NCI-H2171 (cell line): ENCODE measurements at places on chromosomes 16 and 17.

DNA sequence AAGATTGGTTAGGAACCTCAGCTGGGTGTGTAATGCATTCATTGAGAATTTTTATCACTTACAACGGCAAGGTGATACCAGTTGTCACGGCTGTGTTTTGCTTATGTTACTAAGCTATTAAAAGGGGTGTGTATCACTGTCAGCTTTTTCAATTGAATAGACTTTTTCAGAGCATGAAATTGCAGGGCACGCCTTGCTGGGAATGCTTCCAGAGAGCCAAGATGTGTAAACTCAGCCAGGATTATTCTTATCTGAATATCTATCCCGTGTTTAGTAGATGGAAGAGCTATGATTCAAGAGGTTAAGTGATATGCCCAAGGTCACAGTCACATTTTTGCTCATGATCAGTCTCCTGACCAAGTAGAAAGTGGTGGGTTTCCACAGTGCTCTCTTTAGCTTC lies 6.6 kb upstream of the TEKT3 start:
- no peak for DNase-seq

- no peak for DNase-seq
Observed at GRCh38 chr16:13083681-13084080, 182.3 kb downstream of the SHISA9 start.

- DNase-seq, result no peak
Observed at GRCh38 chr17:62823111-62823893, 15.2 kb upstream of the MARCHF10 start.

GRCh38 chr16:21156767-21157467 lies 1.6 kb upstream of the LDAF1 start:
- peak; percentile 18 for DNase-seq

- DNase-seq, result peak; percentile 29
Observed at GRCh38 chr16:56108724-56109123, 82.6 kb upstream of the GNAO1 start.

- no peak for DNase-seq
Observed at GRCh38 chr17:4195306-4195705, 52.3 kb downstream of the CYB5D2 start.

- DNase-seq, result no peak
Observed at GRCh38 chr16:88700636-88701482, 5.3 kb downstream of the RNF166 start.

- no peak for DNase-seq
Observed at GRCh38 chr16:51540259-51540658, 389.2 kb upstream of the SALL1 start.

DNA sequence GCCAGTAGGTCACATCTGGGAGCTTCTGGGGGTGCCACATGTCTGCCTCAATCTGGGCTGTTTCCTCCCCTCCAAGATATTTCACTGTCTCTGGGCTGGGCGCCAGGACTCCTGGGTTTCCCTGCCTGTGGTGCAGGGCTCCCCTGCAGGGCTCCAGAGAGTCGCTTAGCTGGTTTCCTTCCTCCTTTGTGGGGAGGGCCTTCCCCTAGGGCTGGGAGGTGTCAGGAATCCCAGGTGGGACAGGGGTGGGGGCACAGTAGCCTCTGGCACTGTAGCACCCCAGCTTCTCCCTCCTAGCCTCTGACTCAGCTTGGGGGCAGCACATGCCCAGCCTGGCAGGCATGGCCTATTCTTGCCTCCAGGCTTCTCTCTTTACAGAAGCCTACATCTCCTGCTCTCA lies 2.6 kb downstream of the RARA start:
- DNase-seq, result peak; percentile 35

GRCh38 chr17:43616421-43616820 lies 45.3 kb downstream of the MEOX1 start:
- no peak for DNase-seq

DNA sequence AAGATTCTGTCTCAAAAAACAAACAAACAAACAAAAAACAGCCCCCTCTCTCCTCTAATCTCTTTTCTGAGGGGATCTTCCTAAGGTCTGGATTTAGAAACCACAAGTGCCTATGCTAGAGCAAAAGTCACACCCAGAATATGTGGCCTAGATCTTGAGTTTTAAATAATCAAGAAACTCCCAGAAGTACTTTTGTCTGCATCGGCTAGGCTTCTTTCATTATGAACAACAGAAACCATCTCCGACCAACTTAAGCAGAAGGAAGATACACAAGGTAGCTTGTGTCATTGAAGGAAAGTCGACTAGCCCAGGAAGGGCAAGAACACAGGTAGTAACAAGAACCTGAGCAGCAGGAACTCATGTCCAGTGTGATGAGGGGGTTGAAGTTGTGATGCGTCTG lies 73.9 kb upstream of the KIFC3 start:
- no peak for DNase-seq

GRCh38 chr17:16003841-16004240 lies 4.2 kb downstream of the TTC19 start:
- DNase-seq, result no peak

DNA sequence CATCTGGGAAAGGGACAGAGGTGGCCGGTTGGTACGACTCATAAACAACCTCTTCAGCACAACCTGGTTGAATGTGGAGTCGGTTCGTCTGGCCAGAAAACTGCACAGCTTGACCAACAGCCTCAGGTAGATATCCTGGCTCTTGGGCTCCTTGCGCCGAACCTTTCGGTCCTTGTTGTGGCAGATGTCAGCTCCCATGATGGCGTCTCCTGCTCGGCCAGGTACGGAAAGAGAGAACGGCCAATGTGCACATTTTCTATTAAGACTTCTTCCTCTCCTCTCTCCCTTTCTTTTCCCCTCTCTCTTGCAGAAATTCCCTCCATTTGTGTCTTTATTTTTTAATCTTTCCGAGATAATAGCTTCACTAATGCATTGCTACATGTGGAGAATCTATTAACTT lies 41.8 kb upstream of the CNTNAP4 start:
- DNase-seq, result no peak

GRCh38 chr17:8222380-8222629 lies 11.9 kb upstream of the AURKB start:
- DNase-seq, result no peak

DNA sequence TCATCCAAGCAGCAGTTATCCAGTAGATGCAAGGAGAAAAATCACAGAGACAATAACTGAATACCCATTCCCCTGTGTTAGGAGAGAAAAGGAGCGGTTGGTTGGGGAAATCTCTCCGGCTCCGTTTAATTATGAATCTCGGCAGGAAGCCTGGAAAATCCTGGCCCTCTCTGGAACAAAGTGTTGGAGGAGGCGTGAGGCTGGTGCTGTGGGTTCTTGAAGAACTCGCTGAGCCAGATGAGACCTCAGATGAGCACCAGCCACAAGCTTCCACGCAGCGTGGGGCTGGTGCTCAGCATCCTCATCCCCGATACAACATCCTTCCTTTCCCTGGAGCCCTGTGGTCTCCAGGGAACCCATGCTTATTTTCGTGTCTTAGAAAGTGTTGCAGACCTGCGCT lies 39.7 kb downstream of the CACNG4 start:
- no peak for DNase-seq

- DNase-seq, result no peak
Observed at GRCh38 chr16:69513180-69513966, 52.4 kb upstream of the NFAT5 start.

- no peak for DNase-seq
Observed at GRCh38 chr17:27475981-27476895, 20.0 kb downstream of the KSR1 start.

DNA sequence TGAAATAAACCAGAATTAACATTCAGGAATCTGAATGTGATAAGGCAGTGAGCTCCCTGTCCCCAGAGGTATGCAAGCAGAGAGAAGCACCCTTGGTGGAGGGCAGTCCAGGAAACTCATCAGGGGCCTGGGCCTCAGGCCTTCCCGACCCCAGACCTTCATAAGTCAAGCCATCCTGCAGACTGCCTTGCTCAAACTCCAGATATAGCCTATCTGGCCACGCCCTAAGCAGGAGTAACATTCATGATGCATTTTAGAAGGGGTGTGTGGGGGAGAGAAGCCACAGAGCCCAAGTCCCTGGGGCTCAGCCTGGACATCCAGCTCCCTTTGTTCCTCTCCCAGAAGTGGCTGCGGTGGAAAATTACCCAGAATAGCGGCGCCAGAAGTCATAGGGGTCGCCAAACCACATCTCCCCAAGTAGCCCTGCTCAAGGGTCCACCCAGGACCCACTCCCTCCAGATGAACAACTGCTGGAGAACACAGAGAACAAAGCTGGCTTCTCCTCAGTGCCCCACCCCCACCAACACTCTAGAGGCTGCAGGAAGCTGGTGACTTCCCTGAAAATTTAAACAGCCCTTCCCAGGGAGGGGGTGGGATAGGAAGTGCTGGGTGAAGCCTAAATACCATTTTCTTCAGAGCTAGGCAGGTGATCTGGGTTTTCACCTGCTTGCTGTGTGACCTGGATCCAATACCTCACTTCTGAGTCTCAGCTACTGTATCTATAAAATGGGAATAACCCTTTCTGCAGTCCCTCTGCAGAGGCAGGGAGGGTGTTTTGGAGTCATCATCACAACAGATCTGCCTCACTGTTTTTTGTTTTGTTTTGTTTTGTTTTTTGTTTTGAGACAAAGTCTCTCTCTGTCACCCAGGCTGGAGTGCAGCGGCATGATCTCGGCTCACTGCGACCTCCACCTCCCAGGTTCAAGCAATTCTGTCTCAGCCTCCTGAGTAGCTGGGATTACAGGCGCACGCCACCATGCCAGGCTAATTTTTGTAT lies 1.5 kb upstream of the SREBF1 start:
- DNase-seq, result peak; percentile 21

GRCh38 chr17:4258867-4259266 lies 4.9 kb downstream of the ANKFY1 start:
- no peak for DNase-seq

DNA sequence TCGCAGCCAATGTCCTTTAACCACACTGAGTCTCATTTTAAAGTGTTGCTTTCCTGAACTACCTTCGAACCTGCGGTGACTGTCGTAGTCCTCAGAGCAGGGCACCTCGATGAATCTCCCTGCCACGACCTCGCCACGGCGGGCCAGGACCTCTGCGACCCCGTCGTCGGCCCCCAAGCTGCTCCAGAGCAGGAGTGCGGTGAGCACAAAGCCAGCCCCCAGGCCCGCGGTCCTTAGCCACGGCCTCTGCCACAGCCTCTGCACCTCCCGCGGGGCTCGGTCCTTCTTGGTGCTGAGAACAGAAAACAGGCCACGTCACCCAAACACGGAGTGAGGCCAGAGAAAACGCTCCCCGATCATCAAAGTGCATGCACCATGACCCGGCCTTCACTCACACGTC lies 2.8 kb upstream of the HEXD start:
- DNase-seq, result no peak

DNA sequence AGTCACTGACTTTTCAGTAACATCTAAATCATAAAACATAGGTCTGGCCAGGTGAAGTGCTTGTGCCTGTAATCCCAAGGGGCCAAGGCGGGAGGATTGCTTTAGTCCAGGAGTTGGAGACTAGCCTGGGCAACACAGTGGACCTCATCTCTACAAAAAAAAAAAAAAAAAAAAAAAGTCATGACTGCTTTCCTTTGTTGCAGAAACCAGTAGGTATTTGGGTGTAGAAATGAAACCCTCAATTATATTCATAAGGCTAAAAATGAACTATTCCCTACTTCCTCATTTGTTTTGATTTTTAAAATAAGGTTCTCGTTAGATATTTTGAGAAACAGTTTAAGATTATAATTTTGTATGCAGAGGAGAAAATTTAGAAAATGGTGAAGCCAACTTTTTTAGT lies 26.0 kb downstream of the PITPNC1 start:
- DNase-seq, result no peak

DNA sequence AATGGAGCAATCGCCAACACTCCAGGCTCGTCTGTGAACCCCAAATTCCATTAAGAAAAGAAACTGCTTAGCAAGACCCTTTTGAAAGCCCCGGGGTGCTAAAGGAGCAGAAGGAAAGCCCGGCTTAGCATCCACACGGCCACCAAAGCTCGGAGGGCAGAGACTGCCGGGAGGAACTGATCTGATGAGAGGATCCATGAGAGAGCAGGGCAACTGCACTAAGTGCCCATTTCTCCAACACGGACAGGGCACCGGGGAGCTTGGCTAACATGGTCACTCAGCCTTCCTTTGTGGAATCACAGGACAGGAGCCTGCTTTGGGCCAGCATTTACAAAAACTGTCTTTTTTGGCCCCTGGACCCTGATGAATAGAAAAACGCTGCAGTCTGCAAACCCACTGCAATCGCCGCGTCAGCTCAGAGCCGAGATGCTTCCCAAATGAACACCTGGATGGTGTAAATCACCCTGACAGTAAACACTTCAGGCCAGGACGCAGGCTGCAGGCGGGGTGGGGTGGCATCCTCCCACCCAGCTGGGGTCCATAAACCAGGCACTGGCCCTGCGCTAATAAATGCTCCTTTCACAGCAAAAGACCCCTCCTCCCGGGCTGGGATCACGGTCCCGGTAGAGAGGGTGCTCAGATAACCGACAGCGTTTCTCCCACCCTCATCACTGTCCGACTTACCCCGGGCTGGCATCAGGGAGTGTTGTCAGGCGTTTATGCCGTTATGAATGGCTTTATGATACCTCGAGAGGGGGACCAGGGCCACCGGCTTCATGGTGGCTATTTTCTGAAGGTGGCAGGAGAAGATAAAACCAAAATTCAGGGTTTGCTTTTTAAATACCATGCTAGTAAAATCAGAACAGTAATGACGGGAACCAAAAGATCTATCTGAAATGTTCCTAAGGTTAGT lies 299.5 kb downstream of the IRF8 start:
- DNase-seq, result no peak

- no peak for DNase-seq
Observed at GRCh38 chr16:22050963-22051362, 41.4 kb upstream of the VWA3A start.

- no peak for DNase-seq
Observed at GRCh38 chr17:36182176-36183000, 6.0 kb upstream of the TBC1D3B start.

DNA sequence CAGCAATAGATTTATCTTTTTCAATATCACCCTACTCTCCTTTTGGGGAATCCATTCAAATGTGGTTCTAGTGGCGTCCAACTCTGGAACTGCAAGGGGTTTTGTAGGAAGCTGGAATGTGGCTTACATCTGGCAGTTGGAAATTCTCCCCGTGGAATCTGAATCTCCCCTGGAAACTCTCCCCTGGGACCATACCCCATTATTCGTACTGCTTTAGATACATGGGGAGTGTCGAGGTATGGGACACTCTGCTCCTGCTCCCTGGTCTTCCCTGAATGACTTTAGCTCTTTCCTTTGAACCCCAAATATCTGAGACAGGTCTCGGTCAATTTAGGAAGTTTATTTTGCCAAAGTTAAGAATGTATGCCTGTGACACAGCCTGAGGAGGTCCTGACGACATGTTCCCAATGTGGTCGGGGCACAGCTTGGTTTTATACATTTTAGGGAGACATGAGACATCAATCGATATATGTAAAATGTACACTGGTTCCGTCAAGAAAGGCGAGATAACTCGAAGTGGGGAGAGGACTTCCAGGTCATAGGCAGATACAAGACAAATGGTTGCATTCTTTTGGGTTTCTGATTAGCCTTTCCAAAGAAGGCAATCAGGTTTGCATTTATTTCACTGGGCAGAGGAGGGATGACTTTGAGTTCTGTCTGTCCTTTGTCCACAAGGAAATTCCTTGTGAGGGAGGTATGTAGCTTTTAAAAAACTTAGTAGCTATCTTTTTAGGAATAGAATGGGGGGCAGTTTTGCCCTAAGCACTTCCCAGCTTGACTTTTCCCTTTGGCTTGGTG lies 89.1 kb upstream of the CORO6 start:
- no peak for DNase-seq
